ENCODE measurements at places on chromosomes 7 and 10. TPM values are rescaled to one million over a fixed set of nuclear protein-coding genes. Genes with fewer than 3 reads are reported as not detected.

Gene THNSL1
- total RNA-seq: 4.7 TPM

DNA sequence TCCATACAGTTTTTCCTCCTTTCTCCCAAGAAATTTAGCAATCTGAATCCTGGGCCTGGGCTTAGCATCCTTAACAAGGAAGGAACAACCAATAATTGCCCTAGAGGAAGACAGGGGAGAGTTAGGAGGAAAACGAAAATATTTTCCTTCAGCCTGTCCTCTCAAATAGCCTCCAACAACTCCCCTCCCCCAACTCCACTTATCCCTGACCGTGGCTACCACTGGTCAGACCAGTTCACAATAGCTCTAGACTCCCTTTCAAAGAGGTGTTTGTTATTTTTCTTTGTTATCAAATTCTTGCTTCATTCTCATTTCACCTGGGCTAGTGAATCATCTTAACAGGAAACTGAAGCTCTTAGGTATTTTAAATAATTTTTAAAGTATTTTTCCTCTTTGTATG lies 114.1 kb downstream of the CPED1 start:
- no peak overlapping the region for H3K27ac ChIP-seq
- DNase-seq: no peak
- peaks cover 5% of the 10 kb centered on the region for H3K4me1 ChIP-seq
- no peaks in the 10 kb centered on the region for H3K27me3 ChIP-seq
- no peak overlapping the region for H3K4me3 ChIP-seq

GRCh38 chr7:82335927-82336326 lies 107.7 kb downstream of the CACNA2D1 start:
- H3K27ac ChIP-seq: no peak overlapping the region
- H3K27me3 ChIP-seq: no peaks in the 10 kb centered on the region
- H3K4me3 ChIP-seq: no peak overlapping the region
- H3K36me3 ChIP-seq: peaks cover 5% of the 10 kb centered on the region
- no peaks in the 10 kb centered on the region for H3K4me1 ChIP-seq

GRCh38 chr7:21450941-21451340 lies 23.1 kb downstream of the SP4 start:
- H3K4me1 ChIP-seq: no peaks in the 10 kb centered on the region
- no peak for DNase-seq
- H3K4me3 ChIP-seq: no peak overlapping the region
- no peaks in the 10 kb centered on the region for H3K27me3 ChIP-seq
- no peaks in the 10 kb centered on the region for H3K36me3 ChIP-seq

- no peaks in the 10 kb centered on the region for H3K36me3 ChIP-seq
- H3K4me3 ChIP-seq: peak overlapping the region; percentile 41
- H3K27me3 ChIP-seq: no peaks in the 10 kb centered on the region
These were observed 50.5 kb upstream of the GTF2I start for GRCh38 chr7:74606909-74607510.

- H3K27ac ChIP-seq: no peak overlapping the region
- DNase-seq: no peak
- no peaks in the 10 kb centered on the region for H3K4me1 ChIP-seq
- no peaks in the 10 kb centered on the region for H3K36me3 ChIP-seq
- H3K4me3 ChIP-seq: no peak overlapping the region
These were observed 41.8 kb upstream of the ABCB4 start for GRCh38 chr7:87517136-87517815.

- no peak for DNase-seq
- no peaks in the 10 kb centered on the region for H3K4me1 ChIP-seq
- no peak overlapping the region for H3K27ac ChIP-seq
- H3K4me3 ChIP-seq: no peak overlapping the region
- H3K36me3 ChIP-seq: no peaks in the 10 kb centered on the region
- H3K27me3 ChIP-seq: no peaks in the 10 kb centered on the region
These were observed 161.7 kb downstream of the CTTNBP2 start for GRCh38 chr7:117711556-117711955.

Gene GBX1
- total RNA-seq: not detected

Gene GPC2
- total RNA-seq: 4.5 TPM

DNA sequence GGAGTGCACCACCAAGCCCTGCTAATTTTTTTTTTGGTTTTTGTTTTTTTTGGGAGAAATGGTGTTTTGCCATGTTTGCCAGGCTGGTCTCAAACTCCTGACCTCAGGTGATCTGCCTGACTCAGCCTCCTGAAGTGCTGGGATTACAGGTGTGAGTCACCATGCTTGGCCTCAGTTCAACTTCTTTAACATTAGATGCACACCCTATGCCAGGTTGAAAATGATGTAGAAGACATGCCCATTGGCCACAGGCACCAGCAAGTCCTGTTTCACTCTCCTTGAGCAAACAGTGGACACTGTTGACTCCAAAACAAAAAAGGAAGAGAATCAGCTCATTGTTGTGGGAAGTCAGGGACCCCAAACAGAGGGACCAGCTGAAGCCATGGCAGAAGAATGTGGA lies 1205.3 kb downstream of the REEP3 start:
- no peaks in the 10 kb centered on the region for H3K4me1 ChIP-seq
- no peak overlapping the region for H3K27ac ChIP-seq
- H3K4me3 ChIP-seq: no peak overlapping the region
- no peaks in the 10 kb centered on the region for H3K36me3 ChIP-seq
- H3K27me3 ChIP-seq: no peaks in the 10 kb centered on the region
- no peak for DNase-seq

Gene TPK1
- 9.8 TPM for total RNA-seq

DNA sequence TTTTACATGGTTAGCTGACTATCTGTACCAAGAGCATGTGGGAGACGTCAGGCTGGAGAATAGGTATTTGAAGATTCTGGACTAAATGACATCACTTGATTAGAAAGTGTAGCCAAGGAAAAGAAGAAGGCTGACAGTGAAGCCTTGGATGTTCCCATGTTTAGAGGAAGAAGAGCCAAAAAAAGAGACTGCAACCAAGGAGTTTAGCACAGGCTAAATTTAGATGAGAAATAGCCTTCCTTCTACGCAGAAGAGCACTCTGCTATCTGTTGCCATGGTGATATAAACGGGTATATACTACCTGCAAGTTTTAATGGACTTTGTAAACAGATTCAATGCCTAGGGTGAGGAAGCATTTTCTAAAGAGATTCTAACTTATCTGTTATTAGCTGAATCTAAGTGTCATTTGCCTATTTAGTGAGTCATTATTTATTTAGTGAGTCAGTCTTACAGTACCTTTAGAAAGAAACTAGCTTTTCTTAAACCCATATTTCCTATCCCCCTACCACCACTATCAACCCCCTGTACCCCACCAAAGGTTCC lies 69.8 kb downstream of the CDK6 start:
- no peaks in the 10 kb centered on the region for H3K36me3 ChIP-seq
- H3K4me3 ChIP-seq: no peak overlapping the region
- peak overlapping the region; percentile 53 for H3K27ac ChIP-seq
- no peaks in the 10 kb centered on the region for H3K27me3 ChIP-seq

GRCh38 chr7:38682606-38683005 lies 51.4 kb upstream of the AMPH start:
- no peak for DNase-seq
- H3K27me3 ChIP-seq: no peaks in the 10 kb centered on the region
- no peaks in the 10 kb centered on the region for H3K36me3 ChIP-seq
- no peaks in the 10 kb centered on the region for H3K4me1 ChIP-seq

- H3K4me3 ChIP-seq: no peak overlapping the region
- no peaks in the 10 kb centered on the region for H3K27me3 ChIP-seq
- H3K27ac ChIP-seq: no peak overlapping the region
- no peaks in the 10 kb centered on the region for H3K36me3 ChIP-seq
These were observed 415.4 kb downstream of the PLXNA4 start for GRCh38 chr7:132160611-132161532.

GRCh38 chr10:60611291-60611747 lies 167.0 kb upstream of the CDK1 start:
- no peak overlapping the region for H3K27ac ChIP-seq
- no peaks in the 10 kb centered on the region for H3K4me1 ChIP-seq
- DNase-seq: no peak
- H3K4me3 ChIP-seq: no peak overlapping the region
- H3K36me3 ChIP-seq: no peaks in the 10 kb centered on the region
- no peaks in the 10 kb centered on the region for H3K27me3 ChIP-seq

GRCh38 chr7:99398891-99399445 lies 9.4 kb downstream of the PDAP1 start:
- H3K27me3 ChIP-seq: no peaks in the 10 kb centered on the region
- no peak overlapping the region for H3K27ac ChIP-seq
- no peak overlapping the region for H3K4me3 ChIP-seq
- H3K4me1 ChIP-seq: no peaks in the 10 kb centered on the region

Gene TMEM229A
- not detected for total RNA-seq

Gene CALU
- total RNA-seq: 111 TPM

Gene LEP
- total RNA-seq: not detected

Gene NKX2-3
- not detected for total RNA-seq

GRCh38 chr7:108322925-108323832 lies 133.1 kb downstream of the NRCAM start:
- no peaks in the 10 kb centered on the region for H3K4me1 ChIP-seq
- H3K27me3 ChIP-seq: no peaks in the 10 kb centered on the region
- H3K4me3 ChIP-seq: no peak overlapping the region
- no peaks in the 10 kb centered on the region for H3K36me3 ChIP-seq

DNA sequence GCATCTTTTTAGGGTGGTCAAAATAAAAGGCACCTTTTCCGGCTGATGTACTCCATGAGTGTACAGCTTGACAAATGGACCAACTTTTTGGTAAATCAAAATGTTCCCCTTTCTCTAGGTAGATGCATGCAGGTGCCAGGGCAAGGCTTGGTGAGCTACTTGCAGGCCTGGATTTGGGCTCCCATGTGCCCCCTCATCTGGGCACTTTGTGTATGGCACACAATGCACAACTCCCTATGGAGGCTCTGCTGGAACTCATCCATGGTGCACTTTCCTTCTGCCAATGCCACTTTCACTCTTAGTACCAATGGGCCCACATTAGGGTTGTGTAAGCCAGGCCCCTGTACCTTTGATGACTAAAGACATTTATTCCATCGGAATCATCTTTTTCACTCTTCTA lies 300.8 kb downstream of the SDHAF3 start:
- H3K27me3 ChIP-seq: no peaks in the 10 kb centered on the region
- H3K36me3 ChIP-seq: no peaks in the 10 kb centered on the region
- H3K4me1 ChIP-seq: no peaks in the 10 kb centered on the region
- no peak overlapping the region for H3K27ac ChIP-seq
- no peak for DNase-seq

DNA sequence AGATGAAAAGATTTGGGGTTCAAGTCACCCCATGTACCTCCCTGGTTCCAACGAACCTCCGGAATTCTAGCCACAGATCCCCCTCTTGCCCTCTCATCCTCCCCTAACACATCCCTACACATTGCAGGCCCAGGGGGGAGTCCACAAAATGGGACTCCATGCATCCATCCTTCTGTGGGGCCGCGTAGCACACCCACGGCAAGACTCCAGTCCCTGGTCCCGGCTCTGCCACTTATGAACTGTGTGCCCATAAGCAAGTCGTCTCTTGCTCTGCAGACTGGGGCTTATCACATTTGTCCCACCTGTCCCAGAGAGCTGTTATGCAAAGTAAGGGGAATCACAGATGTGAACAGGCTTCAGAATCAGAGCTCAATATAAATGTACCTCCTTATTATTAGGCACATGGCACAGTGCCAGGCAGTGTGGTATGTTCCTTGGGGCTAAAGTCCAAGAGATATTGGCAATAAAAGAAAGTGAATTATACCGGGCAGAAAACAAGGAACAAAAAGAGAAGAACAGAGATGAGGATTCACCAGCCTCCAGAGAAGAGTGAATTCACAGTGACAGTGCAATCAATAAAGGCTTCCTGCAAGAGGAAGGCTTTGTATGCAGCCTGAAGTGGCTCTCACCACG lies 73.9 kb downstream of the KCNMA1 start:
- H3K27me3 ChIP-seq: no peaks in the 10 kb centered on the region
- no peak overlapping the region for H3K4me3 ChIP-seq
- H3K36me3 ChIP-seq: no peaks in the 10 kb centered on the region
- peak overlapping the region; percentile 51 for H3K27ac ChIP-seq
- H3K4me1 ChIP-seq: peaks cover 10% of the 10 kb centered on the region

DNA sequence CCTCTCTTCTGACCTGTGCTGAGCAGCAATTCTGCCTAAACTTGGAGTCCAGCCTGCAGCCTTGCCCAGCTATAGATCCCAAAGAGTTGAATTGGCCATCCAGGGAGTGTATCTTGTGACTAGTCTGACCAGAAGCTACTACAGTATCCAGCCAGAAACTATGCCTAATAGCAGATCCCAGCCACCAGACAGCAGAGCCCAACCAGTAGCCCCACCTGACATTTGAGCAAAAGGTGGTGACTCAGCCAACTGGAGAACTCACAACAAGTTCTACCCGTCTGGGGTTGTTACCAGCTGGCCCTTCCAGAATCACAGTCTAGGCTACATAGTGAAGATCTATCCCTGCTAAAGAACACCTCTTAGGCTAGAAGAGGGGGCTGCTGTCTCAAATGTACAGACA lies 315.0 kb downstream of the CRPPA start:
- H3K4me3 ChIP-seq: no peak overlapping the region
- no peaks in the 10 kb centered on the region for H3K27me3 ChIP-seq
- no peaks in the 10 kb centered on the region for H3K36me3 ChIP-seq
- H3K4me1 ChIP-seq: no peaks in the 10 kb centered on the region
- no peak overlapping the region for H3K27ac ChIP-seq

GRCh38 chr10:125448596-125448995 lies 234.4 kb downstream of the TEX36 start:
- no peaks in the 10 kb centered on the region for H3K4me1 ChIP-seq
- H3K4me3 ChIP-seq: no peak overlapping the region
- no peaks in the 10 kb centered on the region for H3K27me3 ChIP-seq
- no peaks in the 10 kb centered on the region for H3K36me3 ChIP-seq
- H3K27ac ChIP-seq: no peak overlapping the region

- H3K36me3 ChIP-seq: no peaks in the 10 kb centered on the region
- no peak overlapping the region for H3K4me3 ChIP-seq
- H3K27ac ChIP-seq: no peak overlapping the region
- no peak for DNase-seq
- H3K27me3 ChIP-seq: no peaks in the 10 kb centered on the region
These were observed 47.4 kb upstream of the MTURN start for GRCh38 chr7:30087371-30087770.

DNA sequence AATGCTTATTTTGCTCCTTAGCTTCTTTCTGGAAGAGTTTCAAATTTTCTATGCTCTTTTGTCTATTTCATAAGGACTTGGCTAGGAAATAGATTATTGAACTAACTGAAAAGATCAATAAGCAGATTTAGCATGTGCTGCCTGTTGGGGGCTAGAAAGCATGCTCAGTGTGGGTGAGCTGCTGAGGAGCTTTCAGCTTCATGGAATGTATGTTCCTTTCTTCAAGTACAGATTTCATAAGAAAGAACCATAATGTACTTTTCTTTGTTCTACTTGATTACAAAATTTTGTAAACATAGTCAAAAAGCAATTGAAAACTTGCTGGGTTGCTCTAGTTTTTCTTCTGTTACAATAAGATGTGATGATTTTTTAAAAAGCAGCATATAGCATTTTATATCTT lies 73.8 kb downstream of the TAF3 start:
- H3K4me3 ChIP-seq: no peak overlapping the region
- DNase-seq: no peak
- no peak overlapping the region for H3K27ac ChIP-seq
- H3K4me1 ChIP-seq: no peaks in the 10 kb centered on the region
- no peaks in the 10 kb centered on the region for H3K36me3 ChIP-seq

GRCh38 chr7:113113912-113114311 lies 4.4 kb downstream of the SMIM30 start:
- no peaks in the 10 kb centered on the region for H3K27me3 ChIP-seq
- no peaks in the 10 kb centered on the region for H3K36me3 ChIP-seq
- DNase-seq: no peak
- no peak overlapping the region for H3K4me3 ChIP-seq

GRCh38 chr10:100960251-100960650 lies 9.1 kb upstream of the SEMA4G start:
- H3K4me1 ChIP-seq: no peaks in the 10 kb centered on the region
- DNase-seq: no peak
- no peak overlapping the region for H3K27ac ChIP-seq
- H3K4me3 ChIP-seq: no peak overlapping the region
- H3K27me3 ChIP-seq: no peaks in the 10 kb centered on the region

Measured in uterus (tissue), 4 donors.